Neural cell (in vitro differentiated cells): ENCODE measurements at places on chromosomes 7 and 10. TPM values are rescaled to one million over a fixed set of nuclear protein-coding genes. Genes with fewer than 3 reads are reported as not detected.

Gene DHTKD1
- 24.0 and 24.9 TPM in 2 replicates for polyA plus RNA-seq

Gene CALN1
- polyA plus RNA-seq: 5.8 and 7.8 TPM in 2 replicates

Gene TMEM213
- not detected in 2 replicates for polyA plus RNA-seq

Gene EGFR
- 0.02 and 0.22 TPM in 2 replicates for polyA plus RNA-seq

Gene CCNY
- 36.1 and 36.4 TPM in 2 replicates for polyA plus RNA-seq

Gene SPDYE11
- 0.48 and 0.87 TPM in 2 replicates for polyA plus RNA-seq

Gene STX1A
- polyA plus RNA-seq: 123 and 144 TPM in 2 replicates

Gene TAF3
- polyA plus RNA-seq: 1.4 and 2.0 TPM in 2 replicates

Gene VIPR2
- 0.51 and 1.0 TPM in 2 replicates for polyA plus RNA-seq

Gene HMX2
- polyA plus RNA-seq: not detected in 2 replicates

Gene NAPEPLD
- 8.4 and 8.8 TPM in 2 replicates for polyA plus RNA-seq
